ENCODE measurements at places on chromosomes 16 and 17. TPM values are rescaled to one million over a fixed set of nuclear protein-coding genes. Genes with fewer than 3 reads are reported as not detected.

GRCh38 chr16:54454616-54455015 lies 168.0 kb upstream of the IRX3 start:
- no peak for DNase-seq

Gene TP53TG3F
- not detected for total RNA-seq

GRCh38 chr16:89449726-89450335 lies 40.5 kb downstream of the ANKRD11 start:
- DNase-seq = no peak

- DNase-seq = no peak
These were observed 38.2 kb downstream of the KSR1 start for GRCh38 chr17:27494192-27495091.

Gene PAGR1
- total RNA-seq = 110 TPM

DNA sequence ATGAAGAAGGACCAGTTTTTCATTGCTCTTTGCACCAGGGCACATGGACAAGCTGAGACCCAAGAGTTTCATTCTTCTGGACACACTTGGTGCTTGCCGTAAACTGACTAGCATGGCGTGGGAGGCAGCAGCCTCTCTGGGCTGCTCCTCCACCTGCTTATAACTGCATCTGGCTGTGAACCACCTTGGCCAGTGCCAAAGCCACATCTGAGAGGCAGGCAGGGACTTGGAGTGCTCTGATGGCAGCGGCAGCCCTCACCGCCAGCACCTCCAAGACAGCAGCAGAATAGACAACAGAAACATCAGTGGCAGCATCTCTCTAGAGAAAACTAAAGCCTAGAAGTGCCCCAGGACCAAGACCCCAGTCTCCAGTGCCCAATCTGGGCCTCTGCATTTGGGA lies 4.7 kb downstream of the KRT37 start:
- DNase-seq = no peak

Measured in glutamatergic neuron (in vitro differentiated cells).